ENCODE measurements at places on chromosomes 13 and 19. TPM values are rescaled to one million over a fixed set of nuclear protein-coding genes. Genes with fewer than 3 reads are reported as not detected.

The ZNF177 gene
- 3.0 TPM for polyA plus RNA-seq

The CYP4F8 gene
- not detected for polyA plus RNA-seq

The DMAC2 gene
- polyA plus RNA-seq = 34.1 TPM

The UHRF1 gene
- polyA plus RNA-seq = 36.3 TPM

The ZNF681 gene
- 4.0 TPM for polyA plus RNA-seq

The NALCN gene
- 0.45 TPM for polyA plus RNA-seq

The BCAM gene
- 162 TPM for polyA plus RNA-seq

The RFPL4AL1 gene
- 0.45 TPM for polyA plus RNA-seq

The INSL3 gene
- polyA plus RNA-seq = not detected

The COQ8B gene
- 22.0 TPM for polyA plus RNA-seq

The PARP4 gene
- polyA plus RNA-seq = 26.2 TPM

DNA sequence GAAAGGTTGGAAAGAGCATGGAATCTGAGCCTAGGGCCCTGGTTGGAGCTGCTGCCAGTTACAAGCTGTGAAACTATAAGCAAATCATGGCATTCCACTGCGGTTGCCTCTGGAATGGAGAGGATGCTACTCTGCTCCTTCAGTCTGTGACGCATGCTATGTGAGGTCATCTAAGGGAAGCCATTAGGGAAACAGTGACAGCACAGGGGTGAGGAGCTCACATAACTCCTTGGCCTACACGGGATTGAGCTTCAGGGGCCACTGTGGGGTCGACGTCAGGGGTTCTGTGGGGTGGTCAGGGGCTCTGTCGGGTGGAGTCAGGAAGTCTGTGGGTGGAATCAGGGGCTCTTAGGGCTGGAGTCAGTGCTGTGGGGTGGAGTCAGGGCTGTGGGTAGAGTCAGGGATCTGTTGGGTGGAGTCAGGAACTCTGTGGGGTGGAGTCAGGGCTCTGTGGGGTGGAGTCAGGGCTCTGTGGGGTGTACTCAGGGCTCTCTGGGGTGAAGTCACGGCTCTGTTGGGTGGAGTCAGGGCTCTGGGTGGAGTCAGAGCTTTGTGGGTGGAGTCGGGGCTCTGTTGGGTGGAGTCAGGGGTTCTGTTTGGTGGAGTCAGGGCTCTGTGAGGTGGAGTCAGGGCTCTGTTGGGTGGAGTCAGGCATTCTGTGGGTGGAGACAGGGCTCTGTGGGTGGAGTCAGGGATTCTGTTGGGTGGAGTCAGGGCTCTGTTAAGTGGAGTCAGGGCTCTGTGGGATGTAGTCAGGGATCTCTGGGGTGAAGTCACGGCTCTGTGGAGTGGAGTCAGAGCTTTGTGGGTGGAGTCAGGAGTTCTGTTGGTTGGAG is 35.8 kb upstream of the MEDAG start:
- peak; percentile 68 for DNase-seq

GRCh38 chr13:81020010-81020409 is 679.1 kb upstream of the SPRY2 start:
- DNase-seq = no peak

- no peak for DNase-seq
Observed at GRCh38 chr13:29543230-29544215, 52.0 kb downstream of the SLC7A1 start.

DNA sequence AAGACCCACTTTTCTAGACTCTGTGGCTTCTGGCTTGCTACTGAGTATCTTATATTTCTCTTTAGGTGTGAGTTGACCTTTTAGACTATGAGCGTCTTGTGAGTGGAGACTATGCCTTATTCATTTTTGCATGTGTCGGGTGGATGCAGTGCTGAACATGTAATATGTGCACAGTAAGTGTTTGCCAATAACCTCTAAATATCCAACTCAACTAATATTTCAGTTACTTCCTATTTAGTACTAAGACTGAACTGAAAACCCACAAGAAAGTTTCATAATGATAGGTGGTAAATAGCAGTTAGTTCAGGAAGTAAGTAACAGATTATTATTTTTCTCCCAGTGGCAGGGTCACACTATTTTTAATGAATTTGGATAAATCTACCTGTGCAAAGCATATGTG is 269.3 kb downstream of the KCNRG start:
- DNase-seq = no peak

DNA sequence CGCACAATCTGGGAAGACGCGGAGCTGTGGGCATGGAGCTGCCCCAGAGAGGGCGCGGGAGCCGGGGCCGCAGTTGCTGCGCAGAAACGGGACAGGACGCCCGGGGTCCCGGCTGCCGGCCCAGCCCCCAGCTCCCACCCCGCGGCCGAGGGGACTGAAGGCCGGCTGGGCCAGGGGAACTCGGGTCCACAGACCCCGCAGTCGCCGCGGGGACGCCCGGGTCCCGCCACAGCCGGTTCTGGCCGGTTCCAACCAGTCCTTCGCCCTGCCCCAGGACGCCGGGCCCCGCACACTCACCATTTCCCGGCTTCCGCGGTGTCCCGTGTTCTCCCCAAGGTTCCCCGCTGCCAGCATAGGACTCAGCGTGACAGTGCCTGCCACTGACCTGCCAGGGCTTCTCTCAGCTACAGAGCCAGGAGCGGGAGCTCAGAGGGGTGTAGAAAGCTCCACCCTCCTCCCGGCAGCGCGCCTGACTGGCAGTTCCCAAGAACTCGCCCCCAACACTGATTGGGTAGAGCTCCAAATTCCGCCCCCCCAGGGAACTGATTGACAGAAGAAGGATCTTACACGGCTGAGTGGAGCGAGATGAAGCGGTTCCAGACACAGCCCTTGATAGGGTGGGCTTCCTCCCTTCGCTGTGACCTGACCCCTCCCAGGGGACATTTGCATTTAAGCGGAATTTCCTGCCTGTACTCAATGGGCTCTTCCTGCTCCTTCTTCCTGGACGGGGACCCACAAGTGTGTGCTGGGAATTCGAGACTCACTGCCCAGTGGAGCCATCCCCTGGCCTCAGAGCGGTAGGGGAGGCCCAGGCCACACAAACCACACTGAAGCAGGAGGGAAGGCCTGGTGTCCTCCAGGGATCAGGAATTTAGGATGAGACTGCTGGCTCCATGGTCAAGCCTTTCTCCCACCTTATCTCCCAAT is at the start of gene ZNF442:
Gene ZNF442 (minus strand): TSS at position 448 of the 927 bp plus-strand sequence. CDS start 2,052 bp downstream, outside the sequence.
- DNase-seq = peak; percentile 97

- DNase-seq = no peak
Observed at GRCh38 chr19:53880711-53881481, 1.1 kb upstream of the PRKCG start.

GRCh38 chr19:6424939-6425731 is 524 bp upstream of the KHSRP start:
- DNase-seq = peak; percentile 100

GRCh38 chr13:32175307-32175706 is 139.9 kb downstream of the ZAR1L start:
- no peak for DNase-seq

DNA sequence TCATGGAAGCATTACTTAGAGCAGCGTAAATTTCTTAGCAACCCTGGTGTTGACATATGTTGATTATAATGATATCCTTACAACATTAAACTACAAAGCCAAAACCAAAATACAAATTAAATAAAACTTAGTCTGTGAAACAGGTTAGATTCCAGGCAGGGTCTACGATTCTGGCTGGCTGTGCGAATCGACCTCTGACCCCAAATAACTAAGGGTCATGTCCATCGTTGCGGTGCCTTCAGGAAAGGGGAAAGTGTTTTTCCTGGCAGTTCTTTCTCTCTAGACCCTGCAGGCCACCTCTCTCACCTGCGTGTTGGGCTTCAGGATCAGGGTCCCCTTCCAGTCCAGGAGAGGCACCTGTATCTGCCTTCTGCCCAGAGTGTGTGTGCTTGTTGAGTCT is 66.2 kb downstream of the ATP11A start:
- DNase-seq = no peak

DNA sequence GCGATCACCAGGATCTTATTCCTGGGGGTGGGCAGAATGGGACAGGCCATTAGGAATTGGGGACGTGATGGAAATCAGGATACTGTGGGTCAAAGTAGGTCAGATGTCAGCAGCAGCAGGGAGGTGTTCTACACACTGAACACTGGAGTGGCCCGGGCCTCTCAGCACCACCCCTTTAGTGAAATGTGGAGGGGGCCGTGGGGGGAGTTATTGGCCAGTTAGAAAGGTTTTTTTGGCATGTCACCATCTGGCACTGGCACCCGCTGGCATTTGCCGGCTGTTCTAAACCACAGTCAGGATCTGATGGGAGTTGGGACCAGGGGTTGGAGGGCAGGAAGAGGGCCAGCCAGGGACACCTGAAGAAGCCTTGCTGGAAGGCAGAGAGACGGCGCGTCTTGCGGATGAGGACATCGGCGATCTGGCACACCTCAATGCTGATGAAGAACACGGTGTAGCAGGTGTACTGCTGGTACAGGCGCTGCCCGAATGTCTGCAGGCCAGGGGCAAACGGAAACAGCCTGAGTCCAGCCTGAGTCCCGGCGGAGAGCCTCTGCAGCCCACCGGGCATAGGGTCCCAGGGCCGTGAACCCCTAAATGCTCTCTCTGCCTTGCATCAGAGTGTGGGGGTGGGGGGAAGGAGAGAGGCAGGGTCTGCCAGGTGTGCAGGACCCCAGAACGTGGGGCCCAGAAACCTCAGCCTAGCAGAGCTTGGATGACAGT is 5.8 kb downstream of the TMEM147 start:
- DNase-seq = no peak

GRCh38 chr13:39119422-39119821 is 81.2 kb downstream of the NHLRC3 start:
- no peak for DNase-seq

DNA sequence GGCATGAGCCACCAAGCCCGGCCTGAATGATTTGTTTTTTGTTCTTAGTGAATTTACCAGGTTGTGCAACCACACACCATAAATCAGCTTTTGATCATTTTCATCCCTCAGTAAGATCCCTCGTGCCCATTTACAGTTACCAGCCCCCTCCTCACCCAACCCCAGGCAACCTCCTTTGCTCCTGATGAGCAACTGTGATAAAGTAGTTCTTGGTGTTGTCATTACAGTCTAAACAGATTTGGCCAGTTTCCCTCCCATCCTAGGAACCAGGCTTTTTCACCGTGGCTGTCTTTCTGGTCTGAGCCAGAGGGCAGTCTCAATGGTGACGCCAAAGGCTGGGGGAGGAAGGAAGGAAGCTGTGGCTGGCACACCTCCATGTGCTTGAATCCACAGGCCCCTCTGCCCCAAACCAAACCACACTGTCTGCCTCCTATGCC is 61.2 kb upstream of the WDFY2 start:
- no peak for DNase-seq

- no peak for DNase-seq
Observed at GRCh38 chr13:67258482-67258881, 28.3 kb upstream of the PCDH9 start.

- DNase-seq = no peak
Observed at GRCh38 chr13:24040835-24041234, 119.7 kb upstream of the SPATA13 start.

All from muscle of back (tissue), 13 donors.